ENCODE measurements at places on chromosomes 2 and 18.

DNA sequence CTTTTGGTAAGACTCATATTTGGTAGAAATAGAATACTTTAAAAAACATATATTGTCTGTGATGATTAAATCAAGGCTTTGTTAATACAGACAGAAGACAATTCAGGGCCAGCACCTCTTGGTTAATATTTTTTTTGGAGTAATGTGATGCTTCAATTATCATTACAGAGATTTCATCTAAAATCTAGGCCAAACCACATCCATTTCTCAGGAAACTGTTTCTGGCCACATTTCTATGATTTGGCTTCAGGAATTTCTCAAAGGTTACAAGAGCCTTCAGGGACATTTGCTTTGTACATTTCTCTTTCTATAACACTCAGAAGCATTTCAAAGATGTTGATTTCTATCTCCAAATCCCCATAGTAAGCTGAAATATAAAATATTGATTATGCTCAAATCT, 614.9 kb downstream of the LRP1B start:
- H3K27me3 ChIP-seq: no peaks in the 10 kb centered on the region
- DNase-seq: no peak
- H3K36me3 ChIP-seq: no peaks in the 10 kb centered on the region
- H3K4me1 ChIP-seq: no peaks in the 10 kb centered on the region
- no peak overlapping the region for H3K4me3 ChIP-seq
- H3K27ac ChIP-seq: no peak overlapping the region

- no peaks in the 10 kb centered on the region for H3K27me3 ChIP-seq
- H3K4me1 ChIP-seq: peaks cover 9% of the 10 kb centered on the region
- H3K27ac ChIP-seq: no peak overlapping the region
- no peak for DNase-seq
- H3K36me3 ChIP-seq: no peaks in the 10 kb centered on the region
These were observed 3.5 kb upstream of the ADNP2 start for GRCh38 chr18:80105369-80106167.

GRCh38 chr18:63271881-63272299, 47.7 kb downstream of the BCL2 start:
- H3K27me3 ChIP-seq: no peaks in the 10 kb centered on the region
- no peak overlapping the region for H3K27ac ChIP-seq
- H3K4me3 ChIP-seq: no peak overlapping the region
- no peak for DNase-seq

GRCh38 chr2:235954281-235954680, 213.9 kb downstream of the GBX2 start:
- H3K36me3 ChIP-seq: no peaks in the 10 kb centered on the region
- H3K27me3 ChIP-seq: no peaks in the 10 kb centered on the region
- H3K27ac ChIP-seq: no peak overlapping the region
- no peak overlapping the region for H3K4me3 ChIP-seq
- no peaks in the 10 kb centered on the region for H3K4me1 ChIP-seq

- H3K36me3 ChIP-seq: peaks cover 93% of the 10 kb centered on the region
- H3K4me1 ChIP-seq: peaks cover 9% of the 10 kb centered on the region
- no peak overlapping the region for H3K4me3 ChIP-seq
- H3K27ac ChIP-seq: peak overlapping the region; percentile 51
These were observed 83.1 kb downstream of the EPAS1 start for GRCh38 chr2:46380038-46380940.

GRCh38 chr2:3756306-3756705, 52.9 kb downstream of the DCDC2C start:
- no peaks in the 10 kb centered on the region for H3K4me1 ChIP-seq
- H3K4me3 ChIP-seq: no peak overlapping the region
- no peak overlapping the region for H3K27ac ChIP-seq
- H3K27me3 ChIP-seq: no peaks in the 10 kb centered on the region

GRCh38 chr2:100924520-100925451, 77.3 kb upstream of the RPL31 start:
- no peak for DNase-seq
- no peaks in the 10 kb centered on the region for H3K36me3 ChIP-seq
- peak overlapping the region; percentile 83 for H3K27ac ChIP-seq
- H3K4me1 ChIP-seq: no peaks in the 10 kb centered on the region

DNA sequence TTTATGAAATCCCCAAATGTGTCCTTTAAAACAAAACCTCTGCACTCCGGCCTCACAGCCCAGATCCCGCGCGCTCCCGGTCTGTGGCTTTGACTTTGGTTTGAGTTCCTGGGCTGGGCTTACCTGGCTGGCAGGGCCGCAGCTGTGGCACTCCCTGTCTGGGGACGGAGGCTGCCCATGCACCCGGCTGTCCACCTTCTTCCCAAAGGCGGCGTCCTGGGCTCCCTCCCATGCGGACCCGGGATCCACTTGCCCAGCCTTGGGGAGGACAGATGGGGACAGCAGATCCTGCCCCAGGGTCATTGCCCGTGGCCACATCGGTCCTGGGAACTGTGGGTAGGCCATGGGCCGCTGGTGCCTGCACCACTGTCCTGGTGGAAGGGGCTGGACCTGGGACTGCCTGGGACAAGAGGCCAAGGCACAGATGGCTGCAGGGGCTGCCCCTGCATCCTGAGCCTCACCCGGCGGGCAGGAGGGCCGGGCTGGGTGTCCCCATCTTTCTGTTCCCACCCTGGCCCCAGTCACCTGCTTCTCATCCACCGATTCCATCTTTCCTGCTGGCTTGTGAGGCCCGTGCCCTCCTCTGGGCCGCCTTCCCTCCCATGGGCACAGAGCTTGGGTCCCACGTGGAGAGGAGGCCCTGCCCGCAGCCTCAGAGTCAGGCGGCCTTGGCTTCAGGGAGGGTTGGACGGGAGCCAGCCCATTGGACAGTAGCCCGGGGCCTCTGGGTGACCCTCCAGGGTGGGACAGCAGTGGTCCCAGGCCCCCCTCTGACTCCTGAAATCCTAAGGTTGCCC, 27.7 kb downstream of the NFATC1 start:
- H3K27ac ChIP-seq: no peak overlapping the region
- no peak for DNase-seq
- peaks cover 9% of the 10 kb centered on the region for H3K36me3 ChIP-seq
- no peak overlapping the region for H3K4me3 ChIP-seq

DNA sequence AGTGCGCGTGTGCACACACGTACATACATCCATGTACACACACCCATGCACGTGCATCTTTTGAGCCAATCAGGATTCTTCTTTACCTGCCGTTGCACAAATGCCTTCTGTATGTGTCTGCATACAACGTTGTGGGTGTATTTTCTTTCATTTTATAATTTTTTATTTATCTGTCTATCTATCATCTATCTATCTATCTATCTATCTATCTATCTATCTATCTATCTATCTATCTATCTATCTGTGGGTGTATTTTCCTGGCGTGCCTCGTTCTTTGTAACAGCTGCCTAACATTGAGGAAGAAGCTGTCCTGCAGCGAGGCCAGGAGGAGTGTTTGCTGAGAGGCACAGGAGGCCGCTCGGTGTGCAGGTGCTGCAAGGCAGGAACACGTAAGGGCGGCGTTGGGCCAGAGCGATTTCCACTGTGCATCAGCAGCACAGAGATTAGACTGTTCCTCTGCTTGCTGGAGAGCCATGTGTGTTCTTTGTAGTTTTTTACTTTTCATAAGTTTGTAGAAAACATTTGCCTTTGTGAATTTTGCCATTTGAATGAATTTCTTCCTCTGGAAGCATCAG, 84.4 kb downstream of the DGKD start:
- H3K36me3 ChIP-seq: peaks cover 39% of the 10 kb centered on the region
- H3K4me1 ChIP-seq: no peaks in the 10 kb centered on the region
- no peaks in the 10 kb centered on the region for H3K27me3 ChIP-seq
- no peak overlapping the region for H3K27ac ChIP-seq
- DNase-seq: no peak

DNA sequence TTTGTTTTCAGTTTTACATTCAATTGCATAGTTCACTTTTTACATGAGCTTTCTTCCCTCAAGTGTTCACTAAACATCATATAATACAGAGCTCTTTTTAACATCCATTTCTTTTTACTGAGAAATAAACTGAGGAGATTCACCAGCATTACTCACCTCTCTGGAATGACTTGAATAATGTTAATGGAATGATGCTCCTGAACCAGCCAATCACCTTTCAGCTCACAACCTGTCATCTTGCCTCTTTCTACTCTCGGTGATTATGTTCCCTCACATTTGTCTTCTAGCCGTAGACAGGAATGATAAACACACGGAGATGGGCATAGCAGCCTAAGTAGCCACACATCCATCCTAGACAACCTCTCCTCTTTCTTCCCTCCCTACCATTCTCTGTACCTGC, 301.7 kb downstream of the PAX3 start:
- no peak overlapping the region for H3K27ac ChIP-seq
- DNase-seq: no peak
- no peak overlapping the region for H3K4me3 ChIP-seq
- H3K36me3 ChIP-seq: no peaks in the 10 kb centered on the region
- no peaks in the 10 kb centered on the region for H3K4me1 ChIP-seq
- no peaks in the 10 kb centered on the region for H3K27me3 ChIP-seq

DNA sequence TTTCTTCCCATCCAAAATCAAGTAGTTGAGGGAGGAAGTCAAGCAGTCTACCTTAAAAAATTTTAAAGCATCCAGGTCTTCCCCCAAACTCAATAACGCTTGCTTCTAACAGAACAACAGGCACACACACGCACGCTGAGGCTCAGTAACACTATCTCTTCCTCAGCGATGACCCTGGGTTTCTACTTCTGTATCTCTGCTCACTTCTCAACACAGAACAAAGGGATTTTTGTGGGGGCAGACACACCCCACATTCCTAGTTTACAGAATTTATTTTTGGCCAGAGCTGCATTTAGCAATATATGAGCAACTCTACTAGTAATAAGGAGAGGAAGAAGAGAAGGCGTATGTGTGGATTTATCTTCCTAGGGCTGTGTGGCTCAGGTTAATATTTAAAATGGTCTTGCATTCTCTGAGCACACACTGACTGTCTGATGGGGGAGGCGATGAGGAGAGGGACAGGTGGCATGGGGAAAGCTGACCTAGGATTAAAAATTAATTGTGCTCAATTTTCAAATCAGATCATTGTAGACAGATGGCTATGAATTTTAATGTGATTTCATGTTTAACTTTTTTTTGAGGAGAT, 71.3 kb upstream of the PPM1B start:
- no peaks in the 10 kb centered on the region for H3K36me3 ChIP-seq
- no peak overlapping the region for H3K4me3 ChIP-seq
- H3K27me3 ChIP-seq: no peaks in the 10 kb centered on the region
- peaks cover 5% of the 10 kb centered on the region for H3K4me1 ChIP-seq

DNA sequence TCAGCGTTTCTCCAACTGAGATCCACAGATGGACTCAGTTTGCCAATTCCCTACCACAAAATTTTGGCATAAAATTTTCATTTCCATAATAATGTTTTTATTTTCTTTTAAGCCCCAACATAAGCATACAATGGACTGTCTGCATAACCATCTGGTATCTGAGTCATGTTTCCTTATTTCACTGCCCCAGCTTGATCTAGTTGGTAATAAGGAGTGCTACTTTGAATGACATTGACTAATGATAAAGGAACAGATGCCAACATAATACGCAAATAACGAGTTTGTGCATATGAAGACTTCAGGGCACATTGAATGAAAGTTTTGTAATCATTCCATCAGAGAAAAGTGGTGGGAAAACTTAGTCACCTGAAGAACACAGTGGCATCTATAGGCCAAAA, 8.8 kb upstream of the MBD2 start:
- no peak overlapping the region for H3K27ac ChIP-seq
- DNase-seq: no peak
- H3K27me3 ChIP-seq: no peaks in the 10 kb centered on the region
- no peaks in the 10 kb centered on the region for H3K4me1 ChIP-seq
- no peak overlapping the region for H3K4me3 ChIP-seq
- no peaks in the 10 kb centered on the region for H3K36me3 ChIP-seq

DNA sequence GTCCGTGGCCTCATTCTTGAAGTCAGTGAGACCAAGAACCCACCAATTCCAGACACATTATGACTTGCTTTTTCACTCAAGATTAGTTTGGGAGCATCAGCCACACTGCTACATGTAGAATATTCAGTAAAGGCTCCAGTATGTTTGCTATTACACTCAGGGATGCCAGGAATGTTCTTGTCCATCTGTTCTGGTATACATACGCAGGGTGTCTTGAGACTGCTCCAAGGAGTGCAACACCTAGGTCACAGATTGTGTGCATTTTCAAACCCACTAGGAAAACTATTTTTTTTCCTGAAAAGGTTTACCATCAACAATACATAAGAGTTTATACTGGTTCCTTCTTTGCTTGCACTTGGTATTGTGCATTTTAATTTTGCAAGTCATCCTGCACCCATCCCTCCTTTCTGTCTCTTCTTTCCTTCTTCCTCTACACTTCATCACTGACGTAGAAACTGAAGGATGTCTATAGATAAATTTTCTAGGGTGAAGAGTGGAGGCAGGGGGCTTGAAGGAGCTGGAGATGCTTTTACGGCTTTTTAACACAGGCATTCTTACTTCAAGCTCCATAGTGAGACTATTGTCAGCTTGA, 35.3 kb upstream of the MAP2 start:
- H3K27ac ChIP-seq: no peak overlapping the region
- H3K36me3 ChIP-seq: no peaks in the 10 kb centered on the region
- no peaks in the 10 kb centered on the region for H3K27me3 ChIP-seq
- H3K4me3 ChIP-seq: no peak overlapping the region
- no peaks in the 10 kb centered on the region for H3K4me1 ChIP-seq
- DNase-seq: no peak

GRCh38 chr2:74979844-74980243, 21.4 kb downstream of the POLE4 start:
- H3K27me3 ChIP-seq: no peaks in the 10 kb centered on the region
- H3K4me3 ChIP-seq: no peak overlapping the region
- DNase-seq: no peak
- no peak overlapping the region for H3K27ac ChIP-seq
- no peaks in the 10 kb centered on the region for H3K36me3 ChIP-seq

- no peaks in the 10 kb centered on the region for H3K4me1 ChIP-seq
- no peaks in the 10 kb centered on the region for H3K27me3 ChIP-seq
- H3K36me3 ChIP-seq: no peaks in the 10 kb centered on the region
- H3K27ac ChIP-seq: no peak overlapping the region
- H3K4me3 ChIP-seq: no peak overlapping the region
These were observed 132.2 kb downstream of the EPHA4 start for GRCh38 chr2:221439761-221440479.

DNA sequence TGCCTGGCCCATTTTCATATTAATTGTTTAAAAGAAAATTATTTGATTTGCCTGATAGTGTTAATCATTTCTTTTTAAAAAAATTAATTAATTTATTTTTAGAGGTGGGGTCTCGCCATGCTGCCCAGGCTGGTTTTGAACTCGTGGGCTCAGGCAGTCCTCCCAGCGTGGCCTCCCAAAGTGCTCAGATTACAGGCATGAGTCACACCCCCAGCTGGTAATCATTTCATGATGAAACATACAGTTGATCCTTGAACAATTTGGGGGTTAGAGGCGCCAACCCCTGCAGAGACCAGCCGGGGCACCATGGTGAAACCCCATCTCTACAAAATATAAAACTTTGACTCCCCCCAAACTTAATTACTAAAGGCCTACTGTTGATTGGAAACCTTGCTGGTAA, 7.9 kb downstream of the GPN1 start:
- peaks cover 82% of the 10 kb centered on the region for H3K36me3 ChIP-seq
- DNase-seq: no peak
- H3K4me3 ChIP-seq: no peak overlapping the region
- H3K4me1 ChIP-seq: no peaks in the 10 kb centered on the region
- no peaks in the 10 kb centered on the region for H3K27me3 ChIP-seq
- H3K27ac ChIP-seq: no peak overlapping the region
